ENCODE measurements at places on chromosomes 7 and 10. TPM values are rescaled to one million over a fixed set of nuclear protein-coding genes. Genes with fewer than 3 reads are reported as not detected.

Gene ADRA2A
- total RNA-seq = under 0.01 TPM

Gene SLC18A2
- total RNA-seq = 1.1 TPM

Gene EGR2
- total RNA-seq = 0.33 TPM

Gene ANKIB1
- total RNA-seq = 23.8 TPM

Gene NUDT13
- total RNA-seq = 2.0 TPM

Gene NUTM2E
- total RNA-seq = not detected

Gene LARP4B
- 48.4 TPM for total RNA-seq

Gene PLCE1
- total RNA-seq = 5.2 TPM

Gene PODXL
- total RNA-seq = 88.0 TPM

Measured in mesangial cell (primary cell).